Suprapubic skin (tissue), 4 donors: ENCODE measurements at places on chromosomes 6 and 20.

DNA sequence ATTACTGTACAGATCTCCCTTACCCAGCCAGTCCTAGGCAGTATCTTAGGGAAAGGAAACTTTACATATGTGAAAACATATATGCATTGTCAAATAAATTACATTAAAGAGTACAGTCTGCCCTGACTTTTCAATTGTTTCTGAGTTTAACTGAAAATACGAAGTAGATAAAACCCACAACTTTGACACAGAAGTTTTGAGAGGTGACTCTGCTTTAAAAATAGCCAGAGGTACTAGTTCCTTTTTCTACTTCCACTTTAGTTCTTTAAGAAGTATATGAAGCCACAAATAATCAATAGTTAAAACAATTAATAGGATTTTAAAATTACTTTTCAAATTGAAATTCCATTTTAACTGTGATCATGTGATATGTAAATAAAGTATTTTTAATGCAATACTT, 62.9 kb downstream of the BMP5 start:
- no peaks in the 10 kb centered on the region for H3K36me3 ChIP-seq
- no peaks in the 10 kb centered on the region for H3K27me3 ChIP-seq
- DNase-seq = no peak
- H3K27ac ChIP-seq = no peak overlapping the region
- no peak overlapping the region for H3K4me3 ChIP-seq

- H3K4me3 ChIP-seq = no peak overlapping the region
- DNase-seq = no peak
- no peaks in the 10 kb centered on the region for H3K36me3 ChIP-seq
- H3K27me3 ChIP-seq = no peaks in the 10 kb centered on the region
- no peaks in the 10 kb centered on the region for H3K4me1 ChIP-seq
Observed at GRCh38 chr6:135066397-135066796, 11.8 kb upstream of the HBS1L start.

GRCh38 chr6:118890997-118891790, 2.8 kb upstream of the ASF1A start:
- peaks cover 25% of the 10 kb centered on the region for H3K4me1 ChIP-seq
- no peaks in the 10 kb centered on the region for H3K36me3 ChIP-seq
- no peak overlapping the region for H3K4me3 ChIP-seq
- H3K27ac ChIP-seq = peak overlapping the region; percentile 2
- no peak for DNase-seq

DNA sequence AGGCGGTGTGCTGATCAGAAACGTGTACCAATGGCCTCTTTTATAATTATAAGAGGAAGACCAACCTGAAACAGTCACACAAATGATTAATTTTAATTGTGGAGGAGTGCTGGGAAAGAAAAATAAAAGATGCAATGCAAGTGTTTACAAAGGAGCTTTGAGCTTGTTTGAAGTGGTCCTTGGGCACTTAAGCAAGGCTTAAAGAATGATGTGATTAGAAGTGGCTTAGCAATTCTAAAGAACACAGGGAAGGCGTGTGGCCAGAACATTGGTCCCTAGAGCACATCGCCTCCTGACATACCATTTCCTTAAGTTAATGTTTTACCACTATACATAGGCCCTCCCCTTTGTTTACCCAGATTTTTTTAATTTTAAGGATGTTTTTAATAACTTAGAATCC, 26.1 kb downstream of the PTPN1 start:
- no peaks in the 10 kb centered on the region for H3K27me3 ChIP-seq
- no peak overlapping the region for H3K27ac ChIP-seq
- H3K36me3 ChIP-seq = no peaks in the 10 kb centered on the region
- H3K4me3 ChIP-seq = no peak overlapping the region

- no peaks in the 10 kb centered on the region for H3K36me3 ChIP-seq
- H3K4me3 ChIP-seq = no peak overlapping the region
- no peak overlapping the region for H3K27ac ChIP-seq
- no peaks in the 10 kb centered on the region for H3K27me3 ChIP-seq
- no peaks in the 10 kb centered on the region for H3K4me1 ChIP-seq
- DNase-seq = no peak
Observed at GRCh38 chr6:41823178-41823577, 35.7 kb downstream of the TOMM6 start.

DNA sequence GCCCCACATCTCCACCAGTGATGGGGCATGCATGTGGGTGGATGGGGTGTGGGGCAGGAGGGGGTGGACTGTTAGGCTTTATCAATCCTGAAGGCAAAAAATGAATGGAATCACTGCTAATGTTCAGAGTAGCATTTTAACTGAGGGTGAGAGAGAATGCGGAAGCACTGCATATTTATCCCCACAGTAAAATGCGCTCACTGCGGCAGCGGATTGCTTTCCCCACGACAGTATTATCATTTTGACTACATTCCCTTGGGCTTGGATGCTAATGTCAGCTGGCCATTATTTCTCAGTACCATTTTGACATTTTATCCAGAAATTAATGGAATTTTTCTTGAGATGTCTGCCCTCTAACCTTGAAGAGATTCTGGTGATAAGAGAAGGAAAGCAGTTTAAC, 13.4 kb downstream of the ALDH8A1 start:
- H3K36me3 ChIP-seq = no peaks in the 10 kb centered on the region
- no peaks in the 10 kb centered on the region for H3K4me1 ChIP-seq
- no peak overlapping the region for H3K27ac ChIP-seq
- no peak for DNase-seq
- no peak overlapping the region for H3K4me3 ChIP-seq

DNA sequence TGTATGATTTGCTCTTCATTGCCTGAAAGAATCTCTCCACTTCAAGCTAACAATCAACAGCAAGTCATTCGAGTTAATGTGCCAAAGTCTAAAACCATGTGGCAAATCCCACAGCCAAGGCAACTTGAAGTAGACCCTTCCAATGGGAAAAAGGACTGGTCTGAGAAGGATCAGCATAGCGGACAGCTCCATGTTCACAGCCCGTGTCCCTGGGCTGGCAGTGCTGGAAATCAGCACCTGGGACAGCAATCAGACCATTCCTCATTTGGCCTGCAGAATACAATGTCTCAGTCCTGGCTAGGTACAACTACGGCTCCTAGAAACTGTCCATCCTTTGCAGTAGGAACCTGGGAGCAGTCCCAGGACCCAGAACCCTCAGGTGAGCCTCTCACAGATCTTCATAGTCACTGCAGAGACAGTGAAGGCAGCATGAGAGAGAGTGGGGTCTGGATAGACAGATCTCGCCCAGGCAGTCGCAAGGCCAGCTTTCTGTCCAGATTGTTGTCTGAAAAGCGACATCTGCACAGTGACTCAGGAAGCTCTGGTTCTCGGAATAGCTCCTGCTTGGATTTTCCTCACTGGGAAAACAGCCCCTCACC, 1.1 kb downstream of the GJA10 start:
- peaks cover 34% of the 10 kb centered on the region for H3K27me3 ChIP-seq
- no peaks in the 10 kb centered on the region for H3K36me3 ChIP-seq
- DNase-seq = no peak

GRCh38 chr6:11275598-11275997, 43.1 kb upstream of the NEDD9 start:
- no peak for DNase-seq
- H3K27ac ChIP-seq = no peak overlapping the region
- no peaks in the 10 kb centered on the region for H3K36me3 ChIP-seq
- no peak overlapping the region for H3K4me3 ChIP-seq
- H3K27me3 ChIP-seq = no peaks in the 10 kb centered on the region

- no peak overlapping the region for H3K4me3 ChIP-seq
- H3K27ac ChIP-seq = no peak overlapping the region
- DNase-seq = no peak
- no peaks in the 10 kb centered on the region for H3K36me3 ChIP-seq
Observed at GRCh38 chr20:58070664-58071196, 157.7 kb downstream of the ANKRD60 start.

- no peaks in the 10 kb centered on the region for H3K4me1 ChIP-seq
- H3K27me3 ChIP-seq = no peaks in the 10 kb centered on the region
- no peaks in the 10 kb centered on the region for H3K36me3 ChIP-seq
- no peak overlapping the region for H3K4me3 ChIP-seq
- no peak overlapping the region for H3K27ac ChIP-seq
Observed at GRCh38 chr6:56146086-56146485, 101.3 kb downstream of the COL21A1 start.

- H3K27me3 ChIP-seq = peaks cover 3% of the 10 kb centered on the region
- H3K4me3 ChIP-seq = no peak within 1 kb of the TSS
- no peak for DNase-seq
- H3K27ac ChIP-seq = no peak within 1 kb of the TSS
- no peaks in the 10 kb centered on the region for H3K36me3 ChIP-seq
- H3K4me1 ChIP-seq = no peaks in the 10 kb centered on the region
Observed at GRCh38 chr6:27956941-27957340, at the start of gene OR2B6. TSS of gene OR2B6 (plus strand) at chr6:27957241. CDS start at chr6:27957241, 0 bp downstream.

GRCh38 chr6:142822842-142823241, 122.1 kb downstream of the HIVEP2 start:
- no peaks in the 10 kb centered on the region for H3K27me3 ChIP-seq
- peak overlapping the region; percentile 22 for H3K27ac ChIP-seq
- H3K4me3 ChIP-seq = no peak overlapping the region
- H3K4me1 ChIP-seq = peaks cover 64% of the 10 kb centered on the region

DNA sequence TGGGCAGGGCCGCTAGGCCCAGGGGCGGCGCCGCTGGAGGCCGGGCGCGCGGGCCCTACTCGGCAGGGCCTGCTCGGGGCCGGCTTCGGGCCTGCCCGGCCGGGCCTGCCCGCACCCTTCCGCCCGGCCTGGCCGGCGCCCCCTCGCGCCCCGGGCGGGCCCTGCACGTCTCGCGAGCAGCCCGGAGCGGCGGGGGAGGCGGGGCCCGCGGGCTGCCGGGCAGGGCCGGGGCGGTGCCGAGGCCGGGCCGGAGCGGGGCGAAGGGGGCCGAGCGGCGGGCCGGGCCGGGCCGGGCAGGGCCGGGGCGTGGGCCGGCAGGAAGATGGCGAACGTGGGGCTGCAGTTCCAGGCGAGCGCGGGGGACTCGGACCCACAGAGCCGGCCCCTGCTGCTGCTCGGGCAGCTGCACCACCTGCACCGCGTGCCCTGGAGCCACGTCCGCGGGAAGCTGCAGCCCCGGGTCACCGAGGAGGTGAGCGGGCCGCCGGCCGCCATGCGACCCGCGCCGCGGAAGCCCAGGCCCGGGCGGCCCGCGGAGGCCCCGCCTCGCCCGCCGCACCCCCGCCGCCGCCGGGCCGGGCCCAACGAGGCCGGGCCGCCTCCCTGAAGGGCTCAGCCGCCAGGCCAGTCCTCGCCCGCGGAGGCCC, at the start of gene NPEPL1:
Gene NPEPL1, plus strand, starts transcription at position 222 of the 647 bp plus-strand sequence. Its CDS starts 101 bp downstream, at position 323.
- no peaks in the 10 kb centered on the region for H3K27me3 ChIP-seq
- H3K27ac ChIP-seq = peak within 1 kb of the TSS; percentile 92
- H3K4me1 ChIP-seq = peaks cover 44% of the 10 kb centered on the region

GRCh38 chr6:159974932-159975331, 6.0 kb downstream of the IGF2R start:
- no peak overlapping the region for H3K4me3 ChIP-seq
- DNase-seq = no peak
- no peaks in the 10 kb centered on the region for H3K27me3 ChIP-seq
- no peaks in the 10 kb centered on the region for H3K36me3 ChIP-seq

DNA sequence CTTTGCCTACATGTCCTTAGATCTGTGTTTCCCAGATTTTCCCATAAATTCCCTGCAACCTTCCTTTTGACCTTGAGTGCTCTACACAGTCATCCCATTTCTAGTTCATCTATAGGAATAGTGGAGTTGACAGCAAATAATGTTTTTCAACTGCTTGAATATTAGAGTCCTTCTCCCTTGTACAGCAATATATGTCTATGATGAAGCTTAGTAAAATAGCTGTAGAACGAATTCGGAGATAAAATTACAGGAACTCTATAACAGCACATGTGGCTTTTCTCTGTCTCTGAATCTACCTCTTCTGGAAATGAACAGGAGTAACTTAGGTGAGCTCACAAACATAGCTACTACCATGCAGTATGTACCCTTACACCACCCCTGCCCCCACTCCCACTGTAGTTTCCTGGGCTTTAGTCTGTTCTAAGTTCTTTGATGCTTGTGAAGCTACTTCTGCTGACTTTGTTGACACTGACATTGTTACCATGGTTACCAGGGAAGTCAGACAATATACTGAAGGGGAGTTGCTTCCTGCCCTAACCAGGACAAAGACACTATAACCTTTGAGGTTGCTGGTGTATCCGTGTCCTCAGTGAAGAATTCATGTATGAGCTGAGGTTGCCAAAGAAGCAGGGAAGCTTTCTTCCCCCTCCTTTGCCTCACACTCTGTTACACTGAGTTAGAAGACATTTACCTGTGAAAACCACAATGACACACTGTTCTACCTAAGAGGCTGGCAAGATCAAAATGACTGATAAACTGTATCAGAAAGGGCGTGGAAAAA, 35.8 kb upstream of the SHLD1 start:
- H3K4me1 ChIP-seq = peaks cover 7% of the 10 kb centered on the region
- DNase-seq = no peak
- H3K36me3 ChIP-seq = no peaks in the 10 kb centered on the region
- no peak overlapping the region for H3K27ac ChIP-seq
- no peaks in the 10 kb centered on the region for H3K27me3 ChIP-seq
- no peak overlapping the region for H3K4me3 ChIP-seq

DNA sequence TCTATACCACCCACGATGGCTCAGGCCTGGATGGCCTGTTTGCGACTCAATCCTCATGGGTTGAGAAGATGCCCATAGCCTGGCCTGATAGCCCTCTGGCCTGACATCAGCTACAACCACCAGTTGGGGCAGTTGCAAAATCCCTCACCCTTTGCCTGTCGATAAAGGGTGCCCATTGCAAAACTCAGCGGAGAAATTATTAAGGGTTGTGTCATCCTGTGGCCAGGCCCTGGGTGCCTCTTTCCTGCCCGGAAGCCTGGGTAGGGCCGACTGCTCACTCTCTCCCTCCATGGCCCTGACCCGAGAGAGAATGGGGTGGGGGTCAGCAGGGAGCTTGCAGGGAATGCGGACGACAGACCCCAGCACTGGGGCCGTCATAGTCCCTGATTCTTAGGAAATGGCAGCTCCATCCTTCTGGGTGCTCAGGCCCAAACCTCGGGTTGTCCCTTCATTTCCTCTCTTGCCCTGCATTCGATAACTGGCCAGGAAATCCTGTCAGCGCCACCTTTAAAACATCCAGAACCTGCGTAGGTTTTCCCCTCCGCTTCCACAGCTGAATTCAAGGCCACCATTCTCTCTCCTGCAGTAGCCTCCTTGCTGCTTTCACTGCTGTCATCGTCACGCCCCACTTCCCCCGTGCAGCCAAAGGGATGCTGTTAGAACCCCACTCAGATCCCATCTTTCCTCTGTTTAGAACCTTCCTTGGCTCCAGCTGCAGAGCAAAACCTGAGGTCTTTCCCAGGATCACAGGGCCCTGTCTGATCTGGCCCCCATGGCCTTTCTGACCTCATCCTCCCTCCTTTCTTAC, 31.1 kb downstream of the CEBPB start:
- no peak for DNase-seq
- H3K4me1 ChIP-seq = peaks cover 75% of the 10 kb centered on the region
- H3K36me3 ChIP-seq = no peaks in the 10 kb centered on the region

GRCh38 chr20:58900397-58900796, 47.9 kb downstream of the GNAS start:
- DNase-seq = no peak
- peaks cover 62% of the 10 kb centered on the region for H3K4me1 ChIP-seq
- no peak overlapping the region for H3K27ac ChIP-seq
- no peak overlapping the region for H3K4me3 ChIP-seq

DNA sequence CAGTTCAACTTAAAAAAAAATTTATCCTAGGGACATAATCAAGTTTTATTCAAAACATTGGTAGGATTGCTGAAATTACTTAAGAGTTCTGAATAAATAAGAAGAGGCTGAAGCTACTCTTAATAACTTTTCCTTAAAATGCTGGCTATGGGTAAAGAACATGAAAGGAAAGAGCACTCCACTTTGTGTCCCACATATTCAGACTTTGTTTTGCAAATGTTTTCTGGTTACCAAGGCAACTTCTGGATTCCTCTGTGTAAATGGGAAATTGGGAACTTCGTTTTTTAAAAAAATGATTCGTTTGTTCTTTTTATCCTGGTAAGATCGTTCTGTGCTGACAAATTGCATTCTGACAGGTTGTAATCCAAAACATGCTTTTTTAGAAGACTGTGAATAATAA, 115.0 kb downstream of the KIF6 start:
- no peak overlapping the region for H3K27ac ChIP-seq
- no peaks in the 10 kb centered on the region for H3K4me1 ChIP-seq
